ENCODE measurements at places on chromosomes 11 and 22.

GRCh38 chr22:40463017-40463631, 92.7 kb downstream of the SGSM3 start:
- DNase-seq: peak; percentile 94

GRCh38 chr11:96707273-96707672, 317.5 kb downstream of the JRKL start:
- no peak for DNase-seq

DNA sequence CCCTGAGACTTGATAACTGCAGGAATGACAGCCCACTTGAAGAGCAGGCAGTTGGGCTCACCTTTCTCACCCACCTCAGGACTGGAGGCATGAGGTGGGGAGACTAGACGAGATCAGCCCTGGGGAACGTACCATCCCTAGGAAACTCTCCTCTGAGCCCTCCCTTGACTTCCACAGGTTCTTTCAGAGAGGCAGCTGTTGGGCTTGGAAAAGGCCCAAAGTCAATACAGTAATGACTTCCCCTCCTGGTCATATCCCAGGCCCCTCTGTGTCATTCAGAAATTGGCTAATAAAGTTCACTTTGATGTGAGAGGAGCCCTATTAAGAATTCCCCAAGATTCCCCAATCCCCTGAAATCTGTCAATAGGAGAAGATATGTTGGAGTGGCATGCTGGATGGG, 5.8 kb upstream of the NECTIN1 start:
- DNase-seq: no peak

GRCh38 chr11:45961751-45962240, 39.3 kb downstream of the LARGE2 start:
- DNase-seq: peak; percentile 67

DNA sequence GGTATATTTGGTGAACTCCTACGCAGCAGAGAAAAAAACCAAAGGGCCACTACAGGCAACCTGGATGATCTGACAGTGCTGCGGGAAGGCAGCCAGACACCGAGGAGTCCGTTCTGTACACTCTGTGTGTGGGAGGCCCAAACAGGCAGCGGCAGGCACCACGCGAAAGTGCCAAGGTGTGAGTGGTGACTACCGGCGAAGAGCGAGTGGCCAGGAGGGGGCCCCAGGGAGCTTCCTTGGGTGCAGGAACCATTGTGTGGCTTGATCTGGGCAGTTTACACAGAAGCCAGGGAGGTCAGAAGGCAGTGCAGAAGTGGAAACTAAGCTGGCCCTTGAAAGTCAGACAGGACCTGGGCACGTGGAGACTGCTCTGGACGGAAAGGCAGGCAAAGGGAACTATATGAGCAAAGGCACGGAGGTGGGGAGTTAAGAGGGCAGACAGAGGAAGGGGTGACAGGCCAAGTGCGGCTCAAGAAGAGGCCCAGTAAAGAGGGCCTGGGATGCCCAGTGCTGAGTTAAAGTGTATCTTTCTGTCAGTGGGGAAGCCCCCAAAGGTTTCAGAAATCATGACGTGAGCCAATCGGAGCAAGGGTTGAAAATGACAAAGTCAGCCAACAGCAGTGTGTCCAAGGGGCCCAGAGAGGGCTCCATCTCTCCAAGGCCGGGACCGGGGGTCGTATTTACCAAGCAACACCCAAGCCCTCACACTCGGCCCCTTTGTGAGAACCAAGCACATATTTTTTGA, 10.6 kb downstream of the TMEM184B start:
- DNase-seq: peak; percentile 67

DNA sequence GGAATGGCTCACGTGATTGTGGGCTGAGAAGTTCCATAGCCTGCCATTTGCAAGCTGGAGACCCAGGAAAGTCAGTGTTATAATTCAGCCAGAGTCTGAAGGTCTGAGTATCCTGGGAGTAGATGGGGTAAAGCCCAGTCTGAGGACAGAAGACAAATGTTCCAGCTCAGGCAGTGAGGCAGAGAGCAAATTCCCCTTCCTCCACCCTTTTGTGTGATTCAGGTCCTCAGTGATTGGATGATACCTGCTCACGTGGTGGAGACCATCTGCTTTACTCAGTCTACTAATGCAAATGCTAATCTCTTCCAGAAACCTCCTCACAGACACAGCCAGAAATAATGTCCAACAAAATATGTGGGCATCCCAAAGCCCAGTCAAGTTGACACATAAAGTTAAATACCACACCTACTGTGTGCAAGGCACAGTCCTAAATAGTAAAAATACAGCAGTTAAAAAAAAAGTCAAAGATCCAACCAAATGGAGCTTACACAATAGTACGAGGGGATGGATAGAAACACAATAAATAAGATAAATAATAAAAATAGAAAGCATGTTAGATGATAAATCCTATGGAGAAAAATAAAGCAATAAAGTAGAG, 13.2 kb upstream of the APOL6 start:
- no peak for DNase-seq

DNA sequence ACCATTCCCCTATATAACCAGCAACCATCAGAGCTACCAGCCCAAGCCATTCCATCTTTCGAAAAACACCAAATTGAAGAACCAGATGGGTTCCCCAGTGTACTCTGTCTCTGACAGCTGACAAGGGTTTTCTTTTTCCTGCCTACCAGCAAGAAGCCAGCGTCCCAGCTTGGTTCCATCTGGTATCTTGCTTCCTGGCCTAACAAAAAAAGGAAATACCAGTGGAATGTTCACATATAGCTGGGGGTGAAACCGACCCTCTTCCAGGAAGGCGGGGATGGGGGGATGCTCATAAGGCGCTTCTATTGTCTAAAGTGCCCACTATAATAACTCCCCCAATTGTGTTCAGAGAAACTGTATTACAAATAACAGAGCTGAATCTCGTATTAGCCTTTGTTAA, 172.3 kb downstream of the LDLRAD3 start:
- DNase-seq: no peak

GRCh38 chr11:62842171-62842741, 2.9 kb upstream of the WDR74 start:
- DNase-seq: peak; percentile 58

DNA sequence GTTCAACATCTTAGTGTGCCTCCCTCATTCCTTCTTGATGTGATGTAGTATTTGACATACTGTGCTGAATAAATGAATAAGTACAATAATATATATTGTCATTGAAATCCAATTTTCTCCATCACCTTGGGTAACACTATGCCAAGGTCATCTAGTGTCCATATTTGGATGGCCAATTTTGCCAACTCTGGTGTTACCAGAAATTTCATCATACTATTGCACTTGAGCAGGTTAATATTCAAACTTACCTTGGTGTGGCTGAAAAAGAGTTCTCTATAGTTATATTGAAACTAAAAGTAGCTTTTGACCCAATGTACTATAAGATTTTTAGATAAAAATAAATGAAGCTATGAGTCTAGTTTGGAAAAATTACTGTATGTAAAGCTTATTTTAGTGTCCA, 98.2 kb upstream of the SLC6A5 start:
- DNase-seq: no peak

DNA sequence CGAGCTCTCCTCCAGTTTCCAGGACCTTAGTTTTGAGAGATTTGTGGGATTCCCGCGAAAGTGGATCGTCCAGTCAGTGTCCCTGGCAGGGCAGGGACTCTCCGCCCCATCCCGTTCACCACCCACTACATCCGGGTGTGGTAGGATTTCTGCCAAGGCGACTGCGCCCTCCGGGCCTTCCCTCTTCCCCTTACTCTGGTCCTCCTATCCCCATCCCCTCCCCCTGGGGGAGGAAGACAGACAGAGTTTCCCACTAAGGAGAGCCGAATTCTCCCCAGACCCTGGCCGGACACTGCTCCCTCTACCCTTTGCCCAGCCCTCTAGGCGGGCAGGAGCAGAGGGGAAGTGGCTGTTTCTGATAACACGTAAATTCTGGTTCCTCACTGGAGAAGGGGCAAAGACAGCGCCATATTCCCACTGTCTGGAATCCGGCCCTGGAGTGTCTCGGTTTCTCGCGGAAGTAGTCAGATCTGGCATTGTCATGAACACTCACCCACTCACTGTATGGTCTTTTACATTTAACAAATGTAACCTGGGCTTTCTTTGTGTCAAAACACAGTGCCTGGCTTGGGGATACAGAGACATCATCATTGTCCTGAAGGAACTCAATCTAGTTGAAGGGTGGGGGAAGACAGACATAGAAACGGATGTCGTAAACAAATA, 1.1 kb upstream of the NECTIN1 start:
- DNase-seq: peak; percentile 64

DNA sequence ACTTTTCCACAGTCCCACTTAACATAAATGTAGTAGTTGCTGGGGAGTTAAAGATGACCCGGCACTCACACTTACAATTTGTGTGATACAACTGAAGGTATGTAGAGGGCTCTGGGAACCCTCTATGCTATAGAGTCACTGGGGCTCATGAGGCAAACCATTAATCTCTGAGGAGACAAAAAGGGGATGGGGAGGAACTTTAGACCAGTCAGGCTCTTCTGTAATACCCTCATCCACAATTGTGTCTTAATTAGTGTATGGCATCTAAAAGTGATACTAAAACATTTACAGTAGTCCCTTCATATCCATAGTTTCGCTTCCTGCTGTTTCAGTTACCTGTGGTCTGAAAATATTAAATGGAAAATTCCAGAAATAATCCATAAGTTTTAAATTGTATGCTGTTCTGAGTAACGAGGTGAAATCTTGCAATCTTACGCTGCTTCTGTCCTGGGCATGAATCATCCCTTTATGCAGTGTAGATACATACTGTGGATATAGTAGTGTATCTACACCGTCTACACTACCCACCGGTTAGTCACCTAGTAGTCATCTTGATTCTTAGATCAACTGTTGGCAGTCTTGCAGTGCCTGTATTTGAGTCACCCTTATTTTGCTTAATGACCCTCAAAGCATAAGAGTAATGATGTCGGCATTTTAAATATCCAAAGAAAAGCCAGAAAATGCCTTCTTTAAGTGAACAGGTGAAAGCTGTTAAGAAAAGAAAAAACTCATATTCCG, 12.2 kb downstream of the CBL start:
- DNase-seq: no peak

- peak; percentile 33 for DNase-seq
Measured at GRCh38 chr11:129840236-129840635, 24.6 kb downstream of the TMEM45B start.

GRCh38 chr22:24030186-24030702, 19.1 kb downstream of the CABIN1 start:
- peak; percentile 53 for DNase-seq

DNA sequence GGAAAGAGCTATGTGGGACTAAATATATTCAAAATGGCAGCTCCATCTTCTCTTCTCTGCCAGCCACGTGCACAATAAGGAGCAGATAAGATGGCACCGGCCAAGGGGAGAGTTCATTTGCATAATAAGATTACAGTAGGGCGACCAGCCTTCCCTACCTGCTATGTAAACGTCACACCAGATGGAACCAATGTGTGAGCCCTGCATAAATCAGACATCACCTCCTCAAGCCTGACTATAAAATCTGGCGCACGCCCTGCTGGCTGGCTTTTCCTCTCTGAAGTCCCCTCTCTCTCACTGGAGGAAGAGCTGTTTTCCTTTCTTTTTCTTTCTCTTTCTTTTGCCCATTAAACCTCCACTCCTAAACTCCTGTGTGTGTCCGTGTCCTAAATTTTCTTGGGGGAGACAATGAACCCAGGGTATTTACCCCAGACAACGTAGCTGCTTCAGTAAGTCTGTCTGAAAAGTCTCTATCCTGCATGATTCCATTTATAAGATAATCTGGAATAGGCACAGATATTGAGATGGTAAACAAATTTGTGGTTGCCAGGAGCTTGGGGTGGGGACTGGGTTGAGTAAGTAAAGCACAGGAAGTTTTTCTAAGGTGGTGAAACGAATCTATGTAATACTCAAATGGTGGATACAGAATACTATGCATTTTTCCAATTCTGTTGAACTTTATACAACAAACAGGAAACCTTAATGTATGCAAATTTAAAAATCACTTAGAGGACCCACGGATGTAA, 670.0 kb upstream of the KIRREL3 start:
- no peak for DNase-seq

- DNase-seq: no peak
Measured at GRCh38 chr11:110850846-110851245, 138.6 kb upstream of the ARHGAP20 start.

DNA sequence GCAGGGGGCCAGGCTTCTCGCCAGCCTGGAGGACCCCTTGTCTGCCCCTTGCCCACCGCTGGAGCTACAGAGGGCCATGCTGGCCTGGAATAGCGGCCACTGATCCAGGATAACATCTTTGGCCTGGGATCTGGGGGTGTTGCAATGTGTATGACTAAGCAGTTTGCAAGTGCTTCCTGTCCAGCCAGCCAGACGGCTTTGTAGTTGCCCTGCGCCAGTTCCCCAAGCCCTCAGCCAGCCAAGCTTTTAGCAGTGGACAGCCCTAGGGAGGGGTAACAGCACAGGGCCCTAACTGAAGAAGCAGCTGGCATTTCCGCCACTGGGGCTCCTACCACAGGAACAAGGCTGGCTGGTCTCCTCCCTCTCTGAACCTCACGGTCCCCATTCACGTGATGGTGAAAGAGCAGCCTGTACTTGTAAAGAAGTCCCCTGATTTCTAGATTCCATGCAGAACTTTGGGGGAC, 32.1 kb downstream of the UQCR10 start:
- peak; percentile 88 for DNase-seq

DNA sequence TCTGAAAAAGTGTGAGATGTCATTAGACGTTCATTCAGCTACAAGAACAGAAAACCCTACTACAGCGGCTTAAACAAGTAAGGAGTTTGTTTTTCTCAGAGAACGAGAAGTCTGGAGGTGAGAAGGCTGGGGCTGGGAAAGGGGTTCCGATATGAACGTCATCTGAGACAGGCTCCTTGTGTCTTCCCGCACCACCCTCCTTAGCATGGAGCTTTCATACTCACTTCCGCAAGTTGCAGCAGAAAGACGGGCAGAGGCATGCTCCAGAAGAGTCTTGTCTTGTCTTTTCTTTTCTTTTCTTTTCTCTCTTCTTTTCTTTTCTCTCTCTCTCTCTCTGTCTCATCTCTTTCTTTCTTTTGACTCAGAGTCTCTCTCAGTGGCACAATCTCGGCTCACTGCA, 3.6 kb downstream of the TMEM45B start:
- no peak for DNase-seq

DNA sequence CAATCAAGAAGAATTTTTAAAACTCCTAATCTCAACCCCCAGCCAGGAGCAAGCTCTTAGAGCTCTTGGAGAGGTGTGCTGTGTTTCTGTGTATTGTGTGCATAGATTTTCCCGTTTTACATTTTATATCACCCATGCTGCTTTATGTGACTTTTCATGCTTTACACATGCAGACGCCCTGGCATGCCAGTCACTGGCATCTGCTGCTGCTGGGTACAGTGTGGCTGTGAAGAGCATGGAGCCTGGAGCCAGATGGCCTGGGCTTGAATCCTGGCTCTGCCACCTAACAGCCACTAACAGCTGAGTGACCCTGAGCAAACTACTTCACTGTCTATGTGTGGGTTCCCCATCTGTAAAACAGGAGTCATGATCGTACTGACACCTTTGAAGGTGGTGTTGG, 23.1 kb downstream of the POLR3H start:
- no peak for DNase-seq

- DNase-seq: no peak
Measured at GRCh38 chr11:113923572-113923971, 19.0 kb downstream of the HTR3B start.
